ACHN (cell line): ENCODE measurements at places on chromosomes 7 and 10.
A peak's percentile ranks its signal among the peaks of the same experiment; 100 is the strongest.

GRCh38 chr10:64156166-64156565 is 635.0 kb downstream of the REEP3 start:
- DNase-seq = no peak

- no peak for DNase-seq
Observed at GRCh38 chr7:140540136-140540777, 61.0 kb upstream of the MKRN1 start.

- DNase-seq = no peak
Observed at GRCh38 chr7:86558680-86559501, 84.8 kb upstream of the GRM3 start.

- DNase-seq = peak; percentile 80
Observed at GRCh38 chr10:95513941-95514392, 47.2 kb downstream of the SORBS1 start.

DNA sequence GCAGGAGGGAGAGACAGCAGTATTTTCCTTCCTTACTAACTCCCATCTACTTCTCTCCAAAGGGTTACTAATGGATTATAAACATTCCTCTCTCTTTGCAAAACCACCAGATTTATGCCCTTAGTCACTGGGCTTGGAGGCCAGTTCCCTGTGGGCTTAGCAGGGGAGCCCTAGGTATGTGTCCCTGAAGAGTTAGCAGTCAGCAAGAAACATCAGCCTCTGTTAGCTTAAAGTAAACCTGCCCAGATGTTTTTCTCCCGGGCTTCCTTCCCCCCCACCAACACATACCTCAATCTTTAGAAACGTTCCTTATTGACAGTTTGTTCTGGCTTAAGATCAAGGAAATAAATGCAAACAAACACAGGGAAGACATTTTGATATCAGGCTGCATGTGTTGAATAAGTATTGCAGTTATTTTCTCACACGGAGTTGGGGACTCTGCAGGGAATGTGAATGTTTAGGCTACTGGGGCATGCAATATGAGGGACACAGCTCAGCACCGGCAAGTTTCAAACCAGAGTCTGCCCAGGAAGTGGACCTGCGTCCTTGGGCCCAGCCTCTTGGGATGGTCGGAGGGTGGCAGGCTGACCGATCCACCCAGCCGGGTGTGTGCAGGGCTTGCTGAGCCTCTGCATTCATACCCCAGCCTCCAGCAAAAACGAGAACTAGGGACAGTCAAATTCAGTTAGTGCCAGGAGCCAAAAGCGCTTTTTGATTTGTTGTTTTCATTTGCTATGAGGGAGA is 252.0 kb upstream of the GRB10 start:
- DNase-seq = peak; percentile 71

DNA sequence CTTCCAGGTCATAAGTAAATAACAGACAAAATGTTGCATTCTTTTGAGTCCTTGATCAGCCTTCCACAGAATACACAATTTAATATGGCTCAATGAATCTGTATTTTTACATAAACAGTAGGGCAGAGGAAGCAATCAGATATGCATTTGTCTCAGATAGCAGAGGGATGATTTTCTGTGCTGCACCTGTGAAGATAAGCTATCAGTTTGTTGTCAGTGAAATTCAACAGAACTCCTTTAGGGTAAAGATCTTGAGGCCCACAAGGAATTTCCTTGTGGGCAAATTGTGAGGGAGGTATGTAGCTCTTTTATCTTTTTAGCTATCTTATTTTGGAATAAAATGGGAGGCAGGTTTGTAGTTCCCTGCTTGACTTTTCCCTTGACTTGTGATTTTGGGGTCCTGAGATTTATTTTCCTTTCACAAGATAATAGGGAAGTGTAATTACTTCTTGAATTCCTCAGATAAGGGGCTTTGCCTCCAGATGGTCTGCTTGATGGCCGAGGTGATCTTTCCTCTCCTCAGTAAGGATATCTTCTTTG is 60.8 kb upstream of the CYP2C18 start:
- DNase-seq = no peak

- DNase-seq = no peak
Observed at GRCh38 chr7:45077579-45077978, 11.2 kb downstream of the NACAD start.

DNA sequence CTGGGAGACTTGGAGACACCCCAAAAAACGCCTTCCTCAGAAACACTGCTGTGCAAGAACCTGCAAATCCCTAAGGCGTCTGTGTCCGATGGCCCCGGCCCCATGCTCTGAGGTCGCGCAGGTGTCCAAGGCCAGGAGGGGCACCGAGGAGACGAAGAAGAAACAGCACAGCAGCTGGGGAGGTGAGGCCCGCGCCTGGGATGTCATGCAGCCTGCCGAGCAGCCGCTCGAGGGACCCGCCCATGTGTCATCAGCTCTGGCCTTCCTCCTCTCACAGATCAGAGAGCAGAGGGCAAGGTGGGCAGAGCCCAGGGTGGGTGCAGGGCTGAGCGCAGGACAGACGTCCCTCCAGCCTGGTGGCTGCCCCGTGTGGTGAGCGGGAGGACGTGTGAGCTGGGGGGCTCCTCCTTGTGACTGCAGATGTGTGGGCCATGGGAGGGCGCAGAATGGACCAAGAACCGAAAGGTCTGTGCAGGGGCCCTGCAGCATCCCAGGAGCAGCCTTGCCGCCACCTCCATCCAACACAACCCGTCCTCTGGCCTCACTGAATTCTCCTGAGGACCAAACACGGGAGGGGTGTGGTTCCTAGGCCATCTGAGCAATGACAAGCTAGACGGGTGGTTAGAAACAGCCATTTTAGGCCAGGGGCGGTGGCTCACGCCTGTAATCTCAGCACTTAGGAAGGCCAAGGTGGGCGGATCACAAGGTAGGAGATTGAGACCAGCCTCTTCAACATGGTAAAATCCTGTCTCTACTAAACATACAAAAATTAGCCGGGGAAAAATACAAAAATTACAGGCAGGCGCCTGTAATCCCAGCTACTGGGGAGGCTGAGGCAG is 13.1 kb upstream of the GPER1 start:
- DNase-seq = no peak

DNA sequence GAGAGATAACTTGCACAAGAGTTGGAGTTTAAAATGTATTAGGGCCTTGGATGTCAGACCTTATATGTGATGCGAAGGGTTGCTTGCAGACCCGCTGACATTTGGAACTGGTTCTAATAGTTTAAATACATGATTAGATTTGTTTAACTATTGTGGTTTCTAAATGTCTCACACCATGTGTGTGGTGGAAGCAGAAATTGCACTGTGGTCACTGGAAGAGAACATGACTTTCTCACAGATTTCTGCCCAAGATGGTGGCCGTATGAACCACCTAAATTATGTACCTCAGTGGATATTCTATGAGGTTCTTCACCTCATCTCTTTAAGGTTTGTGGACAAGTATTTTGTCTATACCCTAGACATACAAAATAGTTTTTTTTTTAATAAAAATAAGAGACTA is 8.2 kb upstream of the C1QL3 start:
- no peak for DNase-seq

- DNase-seq = no peak
Observed at GRCh38 chr7:27890205-27890849, 150.4 kb downstream of the TAX1BP1 start.

DNA sequence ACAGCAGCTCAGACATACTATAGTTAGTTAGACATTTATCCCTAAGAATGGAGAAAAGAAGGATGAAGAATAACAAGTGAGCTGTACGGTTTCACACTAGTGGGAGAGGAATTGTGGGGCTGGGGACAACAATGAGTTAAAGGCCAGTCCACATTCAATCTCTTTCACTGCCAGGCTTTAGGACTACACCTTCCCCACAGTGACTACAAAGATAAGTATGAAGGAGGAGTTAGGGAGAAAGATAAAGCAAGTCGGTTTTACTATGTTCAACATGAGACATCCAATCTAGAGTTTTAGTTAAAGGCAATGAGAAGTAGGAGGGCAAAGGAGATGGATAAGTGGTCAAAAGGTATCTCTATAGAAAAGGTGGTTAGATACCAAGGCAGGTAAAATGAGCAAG is 16.3 kb downstream of the ARHGAP12 start:
- peak; percentile 18 for DNase-seq

DNA sequence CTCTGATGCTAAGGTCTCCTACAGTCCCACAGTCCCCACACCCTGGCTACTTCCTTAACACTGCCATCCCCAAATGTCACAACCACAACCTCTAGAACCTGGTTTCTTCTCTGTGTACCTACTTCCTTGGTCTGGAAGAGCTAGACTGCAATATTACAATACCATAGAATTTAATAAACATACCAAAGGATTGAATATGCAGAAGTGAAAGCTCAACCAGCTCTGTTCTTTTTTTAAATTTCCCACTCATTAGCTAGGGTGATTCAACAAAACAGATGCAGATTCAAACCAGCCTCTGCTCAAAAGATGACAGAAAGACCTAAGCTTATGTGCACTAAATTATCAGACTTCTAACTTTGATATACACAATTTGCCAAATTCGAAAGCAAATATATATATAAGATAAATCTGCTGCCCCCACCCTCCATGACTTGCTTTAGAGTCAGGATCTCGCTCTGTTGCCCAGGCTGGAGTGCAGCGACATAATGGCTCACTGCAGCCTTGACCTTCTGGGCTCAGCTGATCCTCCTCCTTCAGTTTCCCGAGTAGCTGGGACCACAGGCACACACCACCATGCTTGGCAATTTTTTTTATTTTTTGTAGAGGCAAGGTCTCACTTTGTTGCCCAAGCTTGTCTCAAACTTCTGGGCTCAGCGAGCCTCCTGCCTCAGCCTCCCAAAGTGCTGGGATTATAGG is 212.6 kb downstream of the CHCHD3 start:
- no peak for DNase-seq

GRCh38 chr10:73465978-73466726 is 29.7 kb downstream of the PPP3CB start:
- DNase-seq = no peak

GRCh38 chr7:69692611-69693010 is 94.3 kb downstream of the AUTS2 start:
- no peak for DNase-seq

GRCh38 chr7:101635484-101635883 is 6.4 kb upstream of the MYL10 start:
- peak; percentile 33 for DNase-seq

DNA sequence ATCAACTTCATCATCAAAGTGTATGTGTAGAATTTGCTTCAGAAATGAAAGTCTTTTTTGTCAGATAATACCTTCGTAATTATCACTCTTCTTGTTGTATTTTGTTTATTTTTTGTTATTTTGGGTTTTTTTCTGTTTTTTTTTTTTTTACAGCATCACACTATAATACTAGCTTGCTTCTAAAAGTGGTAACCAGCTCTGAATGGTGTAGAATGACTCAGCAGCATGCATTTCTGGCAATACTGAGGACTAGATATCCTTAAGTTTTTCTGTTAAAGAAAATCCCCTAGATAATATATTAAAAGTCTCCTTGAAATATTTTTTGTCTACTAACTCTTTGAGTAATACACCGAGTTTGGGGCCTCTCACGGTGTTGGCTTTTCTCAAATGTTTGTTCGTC is 109.1 kb downstream of the LMBR1 start:
- no peak for DNase-seq

- DNase-seq = no peak
Observed at GRCh38 chr7:70037171-70037933, 439.1 kb downstream of the AUTS2 start.
